ENCODE measurements at places on chromosomes 12 and 14.

GRCh38 chr14:98966475-98967162 lies 305.4 kb downstream of the BCL11B start:
- no peak for DNase-seq

DNA sequence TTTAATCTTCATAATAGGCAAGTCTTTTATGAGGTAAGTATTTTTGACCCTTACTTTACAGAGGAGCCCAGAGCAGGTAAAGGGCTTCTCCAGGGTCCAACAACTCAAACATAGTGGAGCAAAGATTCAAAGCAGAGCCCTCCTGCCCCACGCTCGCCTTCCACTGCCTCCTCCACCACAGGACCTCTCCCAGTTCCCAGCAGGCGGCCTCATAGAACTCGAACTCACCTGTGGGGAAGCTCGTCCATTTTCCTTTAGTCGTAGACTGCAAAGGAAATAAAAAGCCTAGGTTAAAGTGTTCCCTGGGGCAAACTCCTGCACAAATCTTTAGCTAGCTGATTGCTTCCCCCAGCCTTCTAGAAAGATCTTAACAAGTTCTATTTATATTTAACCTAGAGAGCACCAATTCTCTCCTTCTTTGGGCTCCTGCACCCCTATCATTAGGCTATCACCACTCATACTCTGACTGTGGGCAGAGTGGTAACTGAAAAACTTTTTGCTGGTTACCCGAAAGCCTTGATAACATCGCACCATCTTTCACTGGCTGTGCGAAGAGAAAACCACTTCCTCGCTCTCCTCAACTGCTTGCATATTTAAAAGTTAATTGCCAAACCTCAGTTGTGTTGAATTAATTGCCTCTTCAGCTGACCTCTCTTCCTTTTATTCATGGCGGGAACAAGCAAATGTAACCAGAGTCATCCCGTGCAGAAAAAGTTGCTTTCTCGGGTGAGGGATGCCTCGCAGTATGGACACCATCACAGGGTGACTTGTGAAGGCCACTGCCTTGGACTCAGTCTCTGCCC lies 299.6 kb downstream of the DPF3 start:
- DNase-seq: peak; percentile 39

DNA sequence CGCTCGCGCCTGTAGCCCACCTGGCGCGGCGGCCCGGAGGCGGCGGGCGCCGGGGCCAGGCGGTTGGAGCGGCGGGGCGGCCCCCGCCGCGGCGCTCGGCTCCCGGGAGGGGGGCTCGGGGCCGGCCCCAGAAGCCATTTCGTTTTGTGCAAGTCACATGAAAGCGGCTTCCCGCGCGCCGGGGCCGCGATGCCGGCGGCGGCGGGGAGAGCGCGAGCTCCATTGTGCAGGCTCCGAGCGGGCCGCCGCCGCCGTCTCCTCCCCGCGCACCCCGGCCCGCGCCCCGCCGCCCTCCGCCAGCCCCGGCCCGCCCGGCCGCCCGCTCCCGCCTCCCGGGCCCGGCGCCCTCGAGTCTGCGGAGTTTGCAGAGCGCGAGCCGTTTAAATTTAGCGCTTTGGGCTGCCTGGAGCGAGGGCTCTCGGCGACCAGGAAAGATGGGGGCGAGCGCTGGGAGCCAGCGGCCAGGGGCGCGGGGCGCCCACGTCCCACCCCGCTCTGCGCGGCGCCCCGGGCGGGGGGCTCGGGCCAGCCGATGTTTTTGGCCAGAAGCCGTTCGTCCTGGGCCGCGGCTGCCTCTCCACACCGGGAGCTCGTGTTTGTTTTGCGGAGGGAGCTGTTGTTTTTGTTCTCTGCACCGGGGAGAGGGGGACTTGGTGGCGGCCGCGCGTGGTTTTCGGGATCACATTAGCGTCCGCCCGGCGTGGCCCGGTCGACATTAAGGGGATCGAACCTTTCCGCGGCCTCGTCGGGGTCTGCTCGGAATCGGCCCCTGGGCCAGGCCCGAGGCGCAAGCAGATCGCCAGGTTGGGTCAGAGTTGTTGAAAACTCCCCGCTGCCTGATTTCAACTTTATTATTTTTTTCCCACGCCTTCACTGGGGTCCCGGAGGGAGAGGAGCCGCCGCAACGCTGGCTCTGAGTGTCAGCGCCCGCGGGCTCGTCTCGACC lies 982 bp downstream of the BCL7A start:
- no peak for DNase-seq

DNA sequence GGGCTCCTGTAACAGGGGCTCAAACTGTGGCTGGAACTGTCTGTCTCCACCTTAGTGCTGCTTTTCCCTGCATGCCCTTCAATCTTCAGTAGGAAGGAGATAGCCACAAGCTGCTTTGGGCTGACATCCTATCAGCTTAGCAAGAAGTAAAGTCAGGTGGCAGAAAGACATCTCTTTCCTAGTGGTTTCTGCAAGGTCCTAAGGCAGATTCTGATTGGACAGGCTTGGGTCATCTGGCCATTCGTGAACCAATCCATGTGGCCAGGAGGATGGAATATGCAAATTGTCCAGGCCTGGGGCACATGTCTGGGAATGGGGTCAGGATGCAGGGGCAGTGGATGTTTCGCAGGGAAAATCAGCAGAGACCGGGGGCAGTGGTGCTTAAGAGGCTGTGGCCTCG lies 5.2 kb downstream of the RITA1 start:
- no peak for DNase-seq

DNA sequence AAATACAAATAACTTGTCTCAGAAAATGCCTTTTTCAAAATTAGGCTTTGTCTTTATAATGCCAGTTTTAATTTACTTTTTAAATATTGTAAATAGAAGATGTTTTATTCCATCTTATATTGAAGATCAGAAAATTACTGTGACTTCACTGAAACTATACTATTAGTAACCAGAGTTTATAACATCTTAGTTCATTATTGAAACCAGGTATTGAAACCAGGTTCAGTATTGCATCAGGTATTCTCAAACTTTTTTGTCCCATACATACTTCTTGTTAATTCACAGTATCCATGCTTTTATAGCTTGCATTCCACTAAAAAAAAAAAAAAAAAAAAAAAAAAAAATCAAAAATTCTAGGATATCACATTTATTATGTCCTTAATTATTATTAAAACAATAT lies 227.5 kb downstream of the GXYLT1 start:
- no peak for DNase-seq
